ENCODE measurements at places on chromosomes 12 and 14.

DNA sequence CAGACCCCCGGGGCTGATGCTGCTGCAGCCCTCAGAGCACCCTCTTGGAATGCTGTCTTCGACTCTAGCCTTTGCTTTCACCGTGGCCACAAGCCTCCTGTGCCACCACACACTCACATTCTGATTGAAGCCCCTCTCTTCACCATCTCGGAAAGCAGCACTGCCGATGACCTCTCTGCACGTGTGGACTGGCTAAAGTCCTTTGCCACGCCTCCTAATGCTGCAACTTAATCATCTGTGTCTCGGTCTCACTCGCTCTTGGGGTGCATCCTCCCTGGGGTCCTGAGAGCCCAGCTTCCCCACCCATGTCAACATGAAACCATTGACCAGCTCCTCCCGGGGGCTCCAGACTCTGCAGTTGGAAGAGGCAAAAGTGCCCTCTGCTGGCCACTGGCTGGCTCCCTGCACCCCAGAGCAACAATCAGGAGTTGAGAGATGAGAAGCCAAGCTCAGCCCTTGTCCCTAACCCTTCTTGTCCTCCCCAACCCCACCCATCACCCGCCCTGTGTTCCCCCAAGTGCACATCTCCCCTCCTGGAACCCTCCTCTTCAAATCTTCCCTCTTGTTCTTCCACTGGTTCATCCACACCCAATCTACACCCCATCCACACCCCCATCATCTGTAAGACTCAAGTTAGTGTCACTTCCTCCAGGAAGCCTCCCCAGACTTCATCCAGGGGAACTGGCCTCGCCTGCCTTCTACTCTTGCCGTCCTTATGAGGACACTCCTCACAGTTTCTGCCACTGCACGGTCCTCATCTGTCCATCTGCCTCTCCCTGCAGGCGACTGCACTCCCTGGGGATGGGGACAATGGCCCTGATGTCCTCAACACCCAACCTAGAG lies 23.6 kb upstream of the FAM181A start:
- no peak for DNase-seq

DNA sequence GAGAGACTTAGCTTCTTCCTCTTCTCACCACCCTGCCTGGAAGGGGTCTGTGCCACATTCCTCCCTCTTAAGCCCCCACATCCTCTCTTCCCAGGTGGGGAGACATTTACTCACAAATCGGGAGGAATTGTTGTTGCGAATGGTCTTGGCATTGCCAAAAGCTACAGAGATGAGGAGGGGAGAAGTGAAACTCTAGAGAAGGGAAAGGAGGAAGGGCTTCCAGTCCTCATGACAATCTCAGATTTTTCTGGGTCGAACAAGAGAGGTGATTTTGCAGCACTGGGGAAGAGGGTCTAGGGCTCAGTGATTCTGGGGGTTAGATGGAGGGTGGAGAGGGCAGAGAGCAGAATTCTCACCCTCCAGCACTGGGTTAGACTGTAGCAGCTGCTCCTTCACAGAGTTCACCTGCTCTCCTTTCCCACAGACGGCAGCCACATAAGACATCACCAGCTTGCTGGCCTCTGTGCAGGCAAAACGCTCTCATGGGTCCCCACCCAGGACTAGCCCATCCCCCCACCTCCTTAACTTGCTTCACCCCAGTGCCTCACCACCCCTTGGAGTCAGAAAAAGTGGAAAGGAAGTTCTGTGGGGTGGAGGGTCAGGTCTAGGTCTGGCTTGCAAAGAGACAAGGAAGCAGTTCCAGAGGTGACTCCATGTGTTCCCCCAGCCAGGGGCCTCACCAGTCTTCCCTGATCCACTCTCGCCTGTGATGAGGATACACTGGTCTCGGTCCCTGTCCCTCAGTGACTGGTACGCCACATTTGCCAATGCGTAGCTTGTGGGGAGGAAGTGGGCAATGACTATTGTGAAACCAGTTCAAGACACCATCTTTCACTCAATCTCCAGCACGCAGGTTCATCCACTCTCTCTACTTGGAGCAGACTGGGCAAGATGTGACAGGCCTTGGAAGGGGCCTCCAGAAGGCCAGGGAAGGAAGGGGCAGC lies 2.7 kb downstream of the MYO1A start:
- DNase-seq, result peak; percentile 56

DNA sequence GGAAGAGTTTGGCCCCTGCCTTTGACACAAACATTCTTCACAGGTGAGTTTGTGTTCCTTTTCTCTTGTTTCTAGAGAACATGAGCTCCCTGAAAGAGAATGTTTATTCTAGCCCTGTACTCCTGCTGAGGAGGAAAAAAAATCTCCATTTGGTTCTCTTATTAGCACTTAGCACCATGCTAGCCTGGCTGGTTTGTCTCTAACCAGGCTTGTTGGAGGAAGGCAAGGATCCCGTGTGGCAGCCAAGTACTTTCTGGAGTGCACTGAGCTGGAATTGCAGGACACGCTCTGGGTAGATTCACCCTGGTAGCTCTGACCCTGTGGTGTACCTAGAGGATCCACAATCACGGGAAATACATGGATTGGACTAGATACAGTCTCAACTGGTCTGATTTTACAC lies 41.9 kb downstream of the KCNA1 start:
- DNase-seq, result no peak

DNA sequence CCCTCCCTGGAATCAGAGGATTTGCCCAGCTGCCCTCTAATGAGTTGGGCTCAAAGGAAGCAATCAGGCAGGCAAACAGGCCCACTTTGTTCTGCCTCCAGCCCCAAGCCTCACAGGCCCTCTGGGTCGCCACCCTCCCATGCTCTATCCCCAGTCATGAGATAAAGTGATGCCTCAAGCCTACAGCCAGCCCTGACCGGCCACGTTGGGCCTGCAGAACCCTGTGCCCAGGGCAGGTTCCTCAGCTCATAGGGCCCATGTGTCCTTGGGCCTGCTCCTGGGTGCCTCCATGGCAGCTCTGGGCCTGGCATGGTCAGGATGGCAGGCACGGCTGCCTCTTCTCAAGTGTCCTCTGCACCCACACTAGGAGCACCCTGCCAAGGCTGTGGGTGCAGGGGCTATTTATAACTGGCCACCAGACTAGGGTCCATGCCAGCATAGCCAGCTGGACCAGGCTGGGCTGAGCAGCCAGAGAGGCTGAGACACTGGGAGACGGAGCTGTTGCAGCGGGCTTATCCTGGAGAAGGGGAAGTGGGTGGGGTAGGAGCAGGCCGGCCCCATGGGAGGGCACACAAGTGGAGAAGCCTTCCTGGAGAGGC lies 20.2 kb downstream of the HDAC7 start:
- DNase-seq, result peak; percentile 87

DNA sequence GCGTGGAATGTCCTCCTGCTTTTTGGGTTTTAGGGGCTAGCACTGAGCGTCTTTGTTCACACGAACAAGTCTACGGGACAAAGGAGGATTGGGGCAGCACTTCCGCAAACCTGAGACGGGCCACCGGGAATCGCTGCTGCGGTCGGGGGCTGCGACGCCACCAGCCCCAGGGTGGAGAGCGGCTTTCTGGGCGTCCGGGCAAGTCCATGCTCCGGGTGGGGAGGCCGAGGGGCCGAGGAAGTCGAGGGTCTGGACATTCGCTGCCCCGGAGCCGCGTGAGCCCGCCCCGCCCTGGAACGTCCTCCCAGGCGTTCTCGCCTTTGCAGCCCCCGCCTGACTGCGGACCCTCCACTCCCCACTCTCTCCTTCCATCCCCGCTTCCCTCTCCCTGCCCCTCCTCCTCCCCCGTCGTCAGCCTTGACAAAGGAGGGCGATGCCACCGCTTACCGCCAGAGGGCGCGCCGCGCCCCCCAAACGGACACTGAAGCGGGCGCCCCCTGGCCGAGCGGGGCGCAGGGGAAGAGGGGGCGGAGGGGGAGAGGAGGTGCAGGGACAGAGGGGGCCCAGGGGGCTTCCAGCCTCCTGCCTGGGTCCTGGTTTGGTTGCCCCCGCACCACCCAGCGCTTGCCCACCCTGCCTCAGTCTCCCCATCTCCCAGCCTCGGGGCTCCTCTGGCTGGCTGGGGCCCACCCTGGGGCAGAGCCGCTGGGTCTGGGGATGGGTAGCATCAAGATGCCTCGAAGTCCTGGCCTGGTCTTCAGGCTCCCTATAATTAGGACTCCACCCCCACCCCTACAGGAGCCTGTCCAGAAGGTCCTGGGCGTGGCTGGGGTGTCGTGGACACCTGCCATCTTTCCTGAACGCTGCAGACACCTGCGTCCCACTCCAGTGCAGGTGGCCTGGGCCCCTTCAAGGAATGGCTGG lies 39.1 kb upstream of the INF2 start:
- peak; percentile 63 for DNase-seq

- peak; percentile 3 for DNase-seq
Observed at GRCh38 chr12:54991161-54991990, 6.8 kb upstream of the TESPA1 start.

GRCh38 chr12:110581931-110582275 lies 1.2 kb downstream of the PPTC7 start:
- no peak for DNase-seq

GRCh38 chr14:57085801-57086200 lies 182.9 kb downstream of the EXOC5 start:
- DNase-seq, result no peak

DNA sequence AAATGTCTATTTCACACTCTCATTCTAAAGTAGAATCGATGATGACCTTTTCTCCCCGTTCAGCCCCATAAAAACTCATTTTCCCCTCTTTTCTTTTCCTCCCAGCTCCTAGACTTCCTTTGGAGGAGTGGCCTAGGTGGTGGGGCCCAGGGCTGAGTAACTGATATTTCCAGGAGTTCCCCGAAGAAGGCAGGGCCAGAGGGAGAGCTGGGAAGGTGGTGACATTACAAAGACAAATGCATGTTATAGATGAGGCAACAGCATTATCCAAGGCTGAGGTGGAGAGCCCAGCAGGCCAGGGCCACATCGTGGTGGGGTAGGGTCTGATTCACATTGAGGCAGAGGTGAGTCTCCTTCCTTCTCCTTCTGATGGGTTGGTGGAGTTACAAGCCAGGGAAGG lies 22.2 kb upstream of the HDAC7 start:
- DNase-seq, result no peak

Data from pons (tissue), 1 donor.